NCI-H187 treated with DMSO at 0.1 percent for 48 hours (cell line): ENCODE measurements at places on chromosomes 16 and 17.

DNA sequence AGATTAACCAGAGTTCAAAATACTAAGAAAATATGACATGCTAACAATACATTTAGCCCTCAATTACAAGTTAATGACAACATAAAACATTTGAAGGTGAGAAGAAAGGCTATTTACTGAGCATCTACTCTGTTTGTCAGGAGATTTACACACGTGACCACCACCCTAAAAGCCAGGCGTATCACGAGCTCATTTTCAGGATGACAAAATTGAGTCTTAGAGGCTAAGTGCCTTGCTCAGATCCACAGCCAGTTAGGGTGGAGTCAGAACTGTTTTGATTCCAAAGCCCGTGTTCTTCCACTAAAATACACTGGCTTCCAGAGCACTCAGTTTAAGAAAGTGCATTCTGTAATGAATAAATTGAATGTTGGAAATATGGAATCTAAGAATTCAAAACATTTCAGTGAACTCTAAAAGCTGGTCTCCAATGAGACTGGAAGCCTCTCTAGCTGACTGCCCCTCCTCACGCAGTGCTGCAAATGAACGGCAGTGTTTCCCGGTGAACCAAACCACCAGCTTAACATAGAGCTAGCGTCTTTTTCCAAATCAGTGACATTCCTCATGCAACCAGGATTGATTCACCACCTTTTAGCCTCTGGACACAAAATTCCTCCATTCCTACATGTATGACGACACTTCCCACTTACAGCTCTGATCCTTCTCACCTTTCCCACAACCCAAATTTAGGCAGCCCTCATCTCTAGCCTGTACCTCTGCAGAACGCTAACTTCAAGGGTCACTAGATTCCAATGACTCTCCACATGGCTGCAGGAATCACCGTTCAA, 5.9 kb downstream of the ZDHHC7 start:
- no peak for DNase-seq

GRCh38 chr17:82630212-82630611, 18.0 kb downstream of the WDR45B start:
- no peak for DNase-seq

DNA sequence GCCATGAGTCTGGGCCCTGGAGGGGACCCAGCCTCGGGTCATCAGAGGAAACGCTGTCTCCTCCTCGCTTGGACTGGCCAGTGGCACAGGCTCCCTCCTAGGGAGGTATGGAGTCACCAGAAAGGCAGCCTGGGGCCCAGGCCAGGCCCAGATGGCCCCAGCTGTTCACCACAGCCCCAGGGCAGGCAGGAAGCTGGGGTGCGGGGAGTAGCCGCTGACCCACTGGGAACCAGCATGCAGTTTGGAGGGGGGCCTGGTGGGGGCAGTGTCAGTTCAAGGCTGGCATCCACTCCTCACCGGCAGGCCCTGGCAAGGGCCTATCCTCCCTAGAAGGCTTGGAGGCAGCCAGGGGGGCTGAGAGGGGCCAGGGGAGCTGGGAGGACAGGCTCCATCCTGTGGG, 48.8 kb downstream of the SDK2 start:
- no peak for DNase-seq

- DNase-seq, result no peak
These were observed 16.6 kb downstream of the CMIP start for GRCh38 chr16:81461243-81461642.

GRCh38 chr16:84768808-84769197, 51.0 kb upstream of the CRISPLD2 start:
- DNase-seq, result no peak

- no peak for DNase-seq
These were observed 115.0 kb downstream of the RAP1GAP2 start for GRCh38 chr17:2911035-2911754.

GRCh38 chr16:88911136-88911945, 44.9 kb upstream of the PABPN1L start:
- no peak for DNase-seq

- peak; percentile 66 for DNase-seq
These were observed 128.5 kb upstream of the GSE1 start for GRCh38 chr16:85484347-85485300.

DNA sequence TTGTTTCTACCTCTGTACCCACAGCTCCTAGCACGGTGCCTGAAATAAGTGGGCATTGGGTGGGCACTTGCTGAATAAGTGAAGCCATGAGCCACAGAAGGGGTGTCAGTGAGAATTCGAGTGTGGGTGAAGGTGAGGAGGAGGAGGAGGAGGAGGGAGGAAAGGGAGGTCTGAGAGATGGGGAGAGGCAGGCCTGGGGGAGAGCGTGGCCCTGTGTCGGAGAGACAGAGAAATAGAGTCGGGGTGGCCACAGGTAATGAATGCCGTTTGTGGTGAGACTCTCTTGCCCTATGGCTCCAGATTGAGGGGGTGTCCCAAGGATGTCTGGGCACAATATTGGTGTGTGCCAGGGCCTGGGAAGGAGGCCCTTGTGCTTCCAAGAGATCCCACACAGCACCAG, 49.2 kb downstream of the SDK2 start:
- no peak for DNase-seq

GRCh38 chr17:81466564-81467472, 45.8 kb downstream of the ACTG1 start:
- DNase-seq, result no peak

GRCh38 chr17:47210779-47211178, 1.6 kb downstream of the MYL4 start:
- DNase-seq, result no peak

DNA sequence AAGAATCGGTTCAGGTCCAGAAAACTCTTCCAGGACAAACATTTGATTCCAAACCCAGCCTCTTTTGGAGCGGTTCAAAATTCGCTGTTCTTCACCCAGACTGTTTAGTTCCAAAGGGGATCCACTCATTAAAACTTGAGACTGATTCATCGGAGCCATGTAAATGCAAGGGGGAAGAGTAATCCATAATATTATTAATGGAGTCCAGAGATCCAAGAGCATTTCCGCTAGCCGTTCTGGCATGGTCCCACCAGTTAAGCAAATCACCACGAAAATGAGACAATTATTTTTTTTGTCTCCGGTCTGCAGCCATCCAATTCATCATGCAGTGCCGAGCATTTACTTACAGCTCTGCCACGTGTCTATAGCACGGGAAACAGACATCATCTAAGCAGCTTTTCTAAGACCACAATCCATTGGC, 15.1 kb downstream of the CDH8 start:
- DNase-seq, result no peak

GRCh38 chr16:65737831-65738230, 616.0 kb upstream of the CDH11 start:
- DNase-seq, result no peak

GRCh38 chr16:81319221-81319912, 4.6 kb downstream of the GAN start:
- DNase-seq, result no peak

DNA sequence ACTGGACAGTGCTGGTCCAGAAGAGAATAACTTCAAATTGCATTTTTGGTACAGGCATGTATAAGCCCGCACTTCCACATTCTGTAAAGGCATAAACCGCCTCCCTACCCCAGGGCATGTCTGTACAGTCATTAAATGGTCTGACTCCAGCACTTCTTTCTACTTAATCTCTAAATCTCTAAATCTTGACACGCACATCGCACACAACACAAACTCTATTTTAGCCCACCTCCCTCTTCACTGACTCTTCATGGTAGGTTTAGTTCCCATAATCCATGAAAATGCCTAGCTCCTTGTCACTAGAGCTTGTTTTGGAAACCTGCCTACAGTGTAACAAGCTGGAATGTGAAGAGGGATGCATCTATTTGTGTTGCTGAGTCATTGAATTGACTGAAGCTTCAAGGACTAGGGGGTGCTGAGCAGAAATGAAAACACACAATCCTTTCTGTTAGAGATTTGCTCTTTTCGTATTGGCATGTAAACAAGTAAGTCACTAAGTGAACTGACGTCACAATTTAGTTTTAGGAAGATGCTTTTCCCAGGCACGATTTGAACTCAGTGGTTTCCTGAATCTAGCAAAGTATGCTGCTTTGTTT, 1.6 kb upstream of the DUSP14 start:
- no peak for DNase-seq

GRCh38 chr16:1201444-1201843, 23.6 kb downstream of the TPSG1 start:
- DNase-seq, result no peak

GRCh38 chr16:7646821-7647500, 314.3 kb downstream of the RBFOX1 start:
- no peak for DNase-seq

- DNase-seq, result no peak
These were observed 12.7 kb upstream of the DOC2B start for GRCh38 chr17:193841-194806.

GRCh38 chr16:21524068-21524751, 75.2 kb upstream of the METTL9 start:
- DNase-seq, result no peak

DNA sequence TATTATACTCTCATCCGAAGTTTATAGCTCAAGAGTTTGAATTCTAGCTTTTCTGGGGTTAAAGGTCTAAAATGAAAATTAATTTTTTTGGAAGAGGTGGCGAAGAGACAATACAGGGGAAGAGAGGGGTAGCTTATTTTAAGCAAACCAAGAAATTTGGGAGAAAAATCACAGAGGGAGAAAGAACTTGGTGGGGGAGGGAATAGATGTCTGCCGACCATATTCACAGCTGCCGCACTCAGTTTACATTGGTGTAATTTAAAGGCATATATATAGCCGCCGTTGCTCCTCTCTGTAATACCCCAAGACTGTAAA, 6.5 kb upstream of the ZFHX3 start:
- DNase-seq, result no peak

- no peak for DNase-seq
These were observed 110.2 kb upstream of the ZNF750 start for GRCh38 chr17:82949984-82950383.

DNA sequence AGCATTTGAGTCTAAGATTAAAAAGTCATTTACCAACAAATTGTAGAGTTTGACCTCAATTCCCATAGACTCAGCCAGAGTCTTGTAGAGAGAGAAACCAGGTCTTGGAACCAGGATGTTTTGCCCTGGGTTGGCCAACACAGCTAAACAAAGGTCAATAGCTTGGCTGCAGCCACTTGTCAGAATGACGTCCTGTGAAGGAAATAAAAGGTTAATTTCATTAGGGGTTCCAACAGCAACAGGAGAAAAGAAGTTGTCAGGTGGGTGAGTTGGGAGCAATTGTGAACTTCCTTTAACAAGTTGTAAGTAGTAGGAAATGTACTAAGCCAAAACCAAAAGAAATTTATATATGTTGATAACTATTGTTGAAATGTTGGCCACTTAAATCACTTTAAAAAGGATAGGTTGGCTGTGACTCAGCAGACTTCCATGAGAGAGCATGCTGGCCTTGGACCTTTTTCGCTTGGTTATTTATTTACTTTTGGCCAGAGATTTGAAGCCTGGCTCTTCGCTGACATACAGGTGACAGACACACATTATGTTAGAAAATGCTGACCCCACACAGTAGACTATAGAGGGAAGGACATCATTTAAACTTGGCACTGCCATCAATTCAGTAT, 4.3 kb downstream of the TAT start:
- no peak for DNase-seq

- no peak for DNase-seq
These were observed 343.0 kb downstream of the RBFOX1 start for GRCh38 chr16:7675628-7676027.

DNA sequence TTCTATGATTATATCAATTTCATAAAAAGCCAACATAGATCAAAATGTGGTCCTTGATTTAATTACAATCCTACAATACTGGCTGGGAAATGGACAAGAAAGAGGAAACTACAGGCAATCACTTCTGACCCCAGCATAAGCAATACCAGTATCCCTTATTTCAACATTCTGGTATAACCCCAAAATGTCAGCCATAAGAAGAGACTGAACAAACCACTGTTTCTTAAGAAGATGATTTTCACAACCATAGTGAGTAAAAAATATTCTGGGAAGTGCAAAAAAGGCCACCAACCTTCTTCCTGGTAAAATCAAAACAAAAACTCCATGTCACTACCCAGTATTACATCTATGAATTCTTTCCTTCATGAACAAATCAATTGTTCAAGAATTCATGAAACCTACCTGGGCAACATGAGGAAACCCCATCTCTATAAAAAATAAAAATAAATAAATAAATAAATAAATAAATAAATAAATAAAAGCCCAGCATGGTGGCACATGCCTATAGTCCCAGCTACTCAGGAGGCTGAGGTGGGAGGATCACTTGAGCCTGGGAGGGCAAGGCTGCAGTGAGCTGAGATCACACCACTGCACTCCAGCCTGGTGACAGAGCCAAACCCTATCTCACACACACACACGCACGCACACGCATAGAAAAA, 7.5 kb downstream of the N4BP1 start:
- DNase-seq, result no peak

DNA sequence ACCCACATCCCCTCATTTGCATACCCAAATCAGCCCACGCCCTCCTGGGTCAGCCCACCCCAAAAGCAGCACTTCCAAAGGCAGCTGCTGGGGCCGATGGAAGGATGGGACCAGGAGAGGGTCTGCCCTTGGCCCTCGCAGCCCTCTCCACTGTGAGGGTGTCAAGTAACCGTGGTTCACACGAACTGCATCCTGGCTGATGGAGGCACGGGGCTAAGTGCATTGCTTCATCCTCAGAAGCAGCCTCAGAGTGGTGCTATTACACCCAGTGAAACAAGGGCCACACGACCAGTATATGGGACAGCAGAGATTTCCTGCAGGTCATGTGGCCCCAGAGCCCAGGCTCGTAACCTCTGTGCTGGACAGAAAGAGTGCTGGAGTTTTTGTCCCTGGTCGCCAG, 13.2 kb upstream of the ATP2A3 start:
- DNase-seq, result no peak

- DNase-seq, result no peak
These were observed 317 bp downstream of the CLTC start for GRCh38 chr17:59620064-59620359.

- DNase-seq, result no peak
These were observed 201.5 kb upstream of the N4BP1 start for GRCh38 chr16:48811478-48811877.

GRCh38 chr17:83080579-83080857, 1.1 kb downstream of the METRNL start:
- no peak for DNase-seq

- no peak for DNase-seq
These were observed 5.0 kb upstream of the PRSS54 start for GRCh38 chr16:58299757-58300349.

DNA sequence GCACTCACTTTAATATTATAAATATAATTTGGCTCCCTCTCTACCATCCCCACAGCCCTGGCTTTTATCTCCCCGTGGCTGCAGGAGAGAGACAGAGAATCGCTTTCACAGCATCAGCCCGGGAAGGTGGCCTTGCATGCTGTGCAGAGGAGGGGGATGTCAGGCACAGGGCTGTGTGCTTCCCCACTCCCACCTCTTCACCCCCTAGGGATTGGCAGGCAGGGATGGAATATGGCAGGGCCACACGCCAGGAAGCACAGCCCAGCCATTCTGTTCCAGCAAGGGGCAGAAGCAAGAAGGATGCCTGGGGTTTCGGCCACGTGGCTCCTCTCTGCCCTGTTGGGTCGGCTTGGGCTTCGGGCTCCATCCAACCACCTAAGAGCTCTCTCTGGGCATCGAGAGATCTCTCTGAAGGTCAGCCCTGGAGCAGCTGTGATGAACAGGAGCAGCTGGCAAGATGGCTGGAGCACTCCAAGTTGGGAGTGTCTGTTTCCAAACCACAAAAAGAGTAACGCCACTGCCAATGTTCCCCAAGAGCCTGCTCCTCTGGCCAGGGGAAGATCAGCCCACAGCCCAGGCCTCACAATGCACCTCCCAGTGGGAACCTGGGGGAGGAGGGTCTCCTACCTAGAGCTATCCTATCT, 223.2 kb downstream of the C16orf78 start:
- DNase-seq, result no peak
